ENCODE measurements at places on chromosomes 7 and 10.
A peak's percentile ranks its signal among the peaks of the same experiment; 100 is the strongest.

DNA sequence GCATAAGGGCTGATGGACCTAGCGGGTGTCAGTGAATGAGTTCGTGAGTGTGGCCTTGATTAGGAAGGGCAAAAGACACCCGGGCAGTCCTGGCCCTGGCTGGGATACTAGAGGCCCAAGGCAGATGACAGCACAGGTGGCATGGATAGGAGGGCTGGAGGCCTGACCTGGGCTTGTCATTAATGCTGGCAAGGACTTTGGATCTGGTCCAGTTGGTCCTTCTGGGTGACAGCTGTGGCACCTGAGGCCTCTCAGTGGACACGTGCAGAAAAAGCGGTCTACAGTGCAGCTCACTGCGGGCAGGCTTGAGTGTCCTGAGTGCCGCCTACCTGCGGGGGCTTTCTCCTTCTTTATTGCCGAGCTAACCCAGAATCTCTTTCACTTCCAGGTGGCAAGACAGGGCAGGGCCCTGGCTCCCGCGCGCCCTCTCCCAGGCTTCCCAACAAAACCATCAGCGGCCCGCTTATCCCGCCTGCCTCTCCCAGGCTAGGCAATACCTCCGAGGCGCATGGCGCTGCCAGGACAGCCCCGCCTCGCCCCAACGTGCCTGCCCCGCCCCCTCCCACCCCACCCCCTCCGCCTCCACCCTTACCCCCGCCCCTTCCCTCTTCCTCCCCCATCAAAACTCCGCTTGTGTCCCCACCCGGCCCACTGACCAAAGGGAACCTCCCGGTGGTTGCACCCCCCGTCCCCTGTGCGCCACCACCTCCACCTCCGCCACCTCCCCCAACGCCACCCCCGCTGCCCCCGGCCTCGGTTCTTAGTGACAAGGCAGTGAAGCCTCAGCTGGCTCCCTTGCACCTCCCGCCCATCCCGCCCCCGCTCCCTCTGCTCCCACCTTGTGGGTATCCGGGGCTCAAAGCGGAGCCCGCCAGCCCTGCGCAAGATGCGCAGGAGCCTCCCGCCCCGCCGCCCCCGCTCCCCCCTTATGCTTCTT, 77.4 kb downstream of the WIPF3 start:
- no peak for DNase-seq

DNA sequence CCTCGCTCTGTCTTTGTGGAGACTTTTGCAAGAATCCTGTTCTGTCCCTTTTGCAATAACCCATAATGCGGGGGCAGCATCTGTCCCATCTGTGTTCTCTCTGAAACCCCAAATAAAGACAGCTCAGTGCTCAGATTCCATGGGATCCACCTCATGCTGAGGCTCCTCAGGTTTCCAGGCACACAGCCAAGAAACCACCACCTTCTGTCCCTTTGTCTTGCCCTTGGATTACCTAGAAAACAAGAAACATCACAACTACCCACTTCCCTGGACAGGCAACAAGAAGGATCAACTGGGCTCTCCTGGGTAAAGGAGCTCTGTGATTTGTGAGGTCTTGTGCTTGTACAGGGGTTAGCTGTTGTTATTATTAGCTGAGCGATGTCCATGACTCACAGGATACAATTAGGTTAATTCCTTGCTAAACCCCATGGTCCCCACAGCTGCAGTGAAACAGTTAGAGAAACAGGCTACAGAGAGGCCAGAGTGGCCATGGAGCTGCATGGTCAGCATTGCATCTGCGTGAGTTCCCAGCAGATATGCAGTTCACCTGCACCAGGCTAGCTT, 50.2 kb downstream of the CXCL12 start:
- DNase-seq = no peak

- DNase-seq = peak; percentile 27
Observed at GRCh38 chr7:115274-115911, 77.0 kb upstream of the FAM20C start.

DNA sequence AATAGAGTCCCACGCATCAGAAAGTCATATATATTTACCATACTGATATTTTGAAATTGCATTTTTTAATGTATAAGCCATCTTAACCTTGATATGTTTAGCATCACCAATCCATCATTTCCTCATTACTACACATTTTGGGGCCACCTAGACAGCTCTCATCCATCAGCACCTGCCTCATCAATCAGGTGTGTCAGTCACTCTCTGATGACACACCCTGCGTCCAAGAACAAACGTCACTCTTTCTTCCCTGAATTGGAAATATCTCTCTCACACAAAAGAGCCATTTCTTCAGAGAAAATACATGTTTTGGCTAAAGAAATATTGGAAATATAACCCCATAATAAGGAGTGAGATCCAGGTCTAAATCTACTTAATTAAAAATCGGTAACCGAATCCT, 38.9 kb upstream of the RSU1 start:
- DNase-seq = no peak

GRCh38 chr10:28681291-28681763, 4.0 kb downstream of the BAMBI start:
- DNase-seq = no peak

- no peak for DNase-seq
Observed at GRCh38 chr7:149846436-149847046, 8.4 kb downstream of the ZNF862 start.

DNA sequence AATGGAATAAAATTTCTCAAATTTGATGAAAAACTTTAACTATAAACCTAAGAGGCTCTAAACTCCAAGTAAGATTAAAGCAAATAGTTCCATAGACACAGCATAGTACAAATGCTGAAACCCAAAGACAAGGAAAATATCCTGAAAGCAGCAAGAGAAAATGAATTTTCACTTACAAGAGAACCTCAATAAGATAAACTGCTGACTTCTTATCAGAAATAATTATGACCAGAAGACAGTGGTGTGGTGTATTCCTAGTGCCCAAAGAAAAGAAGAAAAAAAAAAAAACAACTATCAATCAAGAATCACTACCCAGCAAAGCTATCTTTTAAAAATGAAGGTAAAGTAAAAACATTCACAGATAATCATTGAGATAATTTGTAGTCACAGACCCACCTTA, 106.3 kb downstream of the DYNC1I1 start:
- DNase-seq = no peak

DNA sequence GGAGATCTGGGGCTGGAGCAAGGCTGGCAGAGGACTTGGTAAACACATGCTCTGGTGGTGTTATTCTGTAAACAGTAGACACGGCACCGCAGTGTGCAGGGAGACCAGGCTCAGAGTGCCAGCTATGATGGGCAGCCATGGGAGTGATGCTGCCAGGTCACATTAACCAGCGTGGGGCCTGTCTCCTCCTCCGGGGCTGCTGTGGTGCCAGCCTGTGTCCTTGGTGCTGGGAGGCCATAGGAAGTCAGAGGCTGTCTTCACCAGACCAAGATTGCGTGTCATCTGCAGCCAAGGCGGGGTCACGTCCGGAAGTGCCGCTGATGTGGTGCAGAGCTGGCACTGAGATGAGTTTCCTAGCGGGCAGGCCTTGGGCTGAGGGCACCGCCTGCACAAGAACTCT, 236.0 kb downstream of the GLRX3 start:
- DNase-seq = no peak

All from amygdala (tissue), 56 donors.